ENCODE measurements at places on chromosomes 2 and 18. TPM values are rescaled to one million over a fixed set of nuclear protein-coding genes. Genes with fewer than 3 reads are reported as not detected.
A peak's percentile ranks its signal among the peaks of the same experiment; 100 is the strongest.

The DCC gene
- polyA plus RNA-seq = 10.5 TPM

The SALL3 gene
- 11.6 TPM for polyA plus RNA-seq

The KRTCAP3 gene
- polyA plus RNA-seq = 8.5 TPM

The GTF2A1L gene
- 3.2 TPM for polyA plus RNA-seq

The TLX2 gene
- not detected for polyA plus RNA-seq

The FBXO36 gene
- polyA plus RNA-seq = 5.6 TPM

The RAMP1 gene
- polyA plus RNA-seq = 3.1 TPM

The SULT1C4 gene
- 42.6 TPM for polyA plus RNA-seq

The LYG1 gene
- polyA plus RNA-seq = 3.2 TPM

The GKN2 gene
- polyA plus RNA-seq = not detected

The RNF152 gene
- 8.0 TPM for polyA plus RNA-seq

The ANO7 gene
- 1.1 TPM for polyA plus RNA-seq

The POMC gene
- polyA plus RNA-seq = 4.9 TPM

The EN1 gene
- polyA plus RNA-seq = not detected

The LHCGR gene
- 0.18 TPM for polyA plus RNA-seq

The TTL gene
- polyA plus RNA-seq = 41.0 TPM

DNA sequence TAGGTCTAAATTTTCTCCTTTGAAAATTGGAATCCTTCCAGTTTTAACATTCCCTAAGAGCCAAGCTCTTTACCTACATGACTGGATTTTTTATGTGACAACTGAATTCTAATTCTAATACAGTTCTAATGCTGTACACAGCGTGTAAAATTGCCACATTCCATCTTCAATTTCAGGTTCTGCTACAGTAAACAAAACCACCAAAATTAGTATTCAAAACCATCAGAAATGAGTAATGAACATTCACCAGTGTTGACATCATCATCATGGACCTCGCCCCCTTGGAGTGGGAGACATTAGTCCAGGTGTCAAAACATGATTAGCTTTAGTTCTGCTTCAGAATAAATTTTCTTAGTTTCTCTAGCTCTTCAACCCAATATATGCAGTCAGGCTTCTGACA lies 133.6 kb downstream of the MBD2 start:
- DNase-seq = no peak

- DNase-seq = no peak
Observed at GRCh38 chr2:24047703-24048033, 477 bp upstream of the WDCP start.

DNA sequence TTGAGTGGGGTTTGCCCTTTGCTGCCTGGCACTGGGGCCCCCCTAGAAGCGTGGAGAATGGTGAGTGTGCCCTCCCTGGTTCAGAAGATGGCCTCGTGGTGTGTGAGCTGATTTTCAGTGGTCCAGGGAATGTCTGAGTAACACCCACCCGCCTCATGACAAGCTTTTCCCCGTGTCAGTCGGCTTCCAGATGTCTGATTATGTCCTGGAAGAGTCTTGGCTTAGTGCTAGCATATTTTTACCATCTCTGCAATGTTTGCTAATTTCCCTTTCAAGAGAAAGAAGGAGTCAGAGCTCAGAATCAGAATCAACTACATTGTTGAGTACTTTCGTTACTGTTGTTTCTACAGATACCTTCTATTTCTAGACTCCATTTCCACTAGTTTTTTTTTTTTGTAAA lies 214.7 kb downstream of the SEPTIN10 start:
- DNase-seq = no peak

DNA sequence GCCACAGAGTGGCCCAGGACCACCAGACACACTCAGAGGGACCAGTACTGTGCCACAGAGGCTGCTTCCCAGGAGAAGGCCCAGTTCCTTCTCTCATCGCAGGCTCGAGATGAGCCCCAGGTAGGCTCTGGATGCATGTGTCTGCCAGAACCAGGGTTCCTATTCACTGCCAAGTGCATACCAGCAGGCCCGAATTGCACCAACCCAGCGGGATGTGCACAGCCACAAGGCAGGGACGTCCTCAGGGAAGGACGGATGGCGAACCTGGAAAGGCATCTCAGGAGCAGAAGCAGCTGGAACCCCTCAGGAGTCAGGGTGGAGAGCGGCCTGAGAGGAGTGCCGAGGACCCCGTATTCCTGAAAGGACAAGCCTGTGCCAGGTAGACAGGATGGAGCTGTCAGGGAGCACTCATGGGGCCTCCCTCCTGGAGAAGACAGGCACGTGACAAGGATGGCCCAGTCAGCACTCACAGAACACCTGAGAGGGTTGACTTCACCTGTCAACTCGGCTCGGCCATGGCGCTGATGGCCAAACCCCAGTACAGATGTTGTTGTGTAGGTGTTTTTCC lies 73.7 kb downstream of the PTGR3 start:
- DNase-seq = no peak

DNA sequence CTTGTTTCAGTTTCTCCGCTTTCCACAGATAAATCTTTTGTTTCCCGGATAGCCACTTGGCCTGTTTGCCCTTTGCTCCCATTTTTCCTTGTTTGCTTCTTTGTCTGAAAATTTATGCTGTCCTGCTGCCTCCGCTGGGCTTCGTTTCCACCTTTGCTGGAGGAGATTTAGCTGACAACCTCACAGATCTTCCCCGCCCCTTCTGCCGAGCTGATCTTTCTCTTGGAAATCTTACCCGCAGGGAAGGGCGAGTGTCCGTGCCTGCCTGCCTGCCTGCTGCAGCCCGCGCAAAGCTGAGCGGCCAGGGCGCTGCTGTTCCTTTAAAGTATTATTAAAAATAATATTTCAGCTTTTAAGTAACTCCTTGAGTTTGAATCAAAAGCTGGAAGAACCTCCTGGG lies 1.4 kb upstream of the XRCC5 start:
- no peak for DNase-seq

DNA sequence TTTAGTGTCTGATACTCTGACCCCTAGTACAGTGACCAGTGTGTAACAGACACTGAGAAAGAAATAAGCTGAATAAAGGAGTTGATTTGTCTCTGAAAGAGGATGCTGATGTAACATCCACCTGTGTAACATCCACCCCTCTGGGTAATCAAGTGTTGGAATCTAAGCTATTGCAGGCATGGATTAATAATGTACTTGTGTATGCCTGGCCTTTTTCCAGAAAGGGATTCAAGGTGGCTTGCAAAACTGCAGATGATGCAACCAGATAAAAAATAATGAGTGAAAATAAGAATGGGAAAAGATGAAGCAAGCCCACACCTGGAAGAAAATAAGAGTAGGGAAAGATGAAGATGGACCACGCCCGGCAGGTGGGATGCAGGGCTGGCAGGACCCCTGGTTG lies 48.2 kb upstream of the FOXI3 start:
- no peak for DNase-seq

DNA sequence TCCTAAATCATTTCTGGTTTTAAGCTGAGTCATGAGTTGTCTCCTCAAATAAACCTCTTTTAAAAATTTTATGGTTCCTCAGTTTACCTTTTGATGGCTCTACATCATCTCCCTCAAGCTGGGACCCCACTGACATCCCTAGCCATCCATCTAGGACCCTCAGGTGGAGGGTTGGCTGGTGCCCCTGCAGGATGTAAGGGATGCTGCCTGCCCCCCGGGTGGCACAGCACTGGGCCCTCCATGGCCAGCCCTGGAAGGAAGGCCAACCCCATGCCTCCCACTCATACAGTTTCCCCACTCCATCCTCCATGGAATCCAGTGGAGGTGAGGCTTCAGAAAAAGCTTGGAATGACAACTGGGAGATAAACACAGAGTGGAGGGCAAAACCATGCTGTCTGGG lies 17.2 kb upstream of the GPC1 start:
- no peak for DNase-seq

GRCh38 chr2:168797286-168797655 lies 5.2 kb upstream of the NOSTRIN start:
- DNase-seq = no peak

DNA sequence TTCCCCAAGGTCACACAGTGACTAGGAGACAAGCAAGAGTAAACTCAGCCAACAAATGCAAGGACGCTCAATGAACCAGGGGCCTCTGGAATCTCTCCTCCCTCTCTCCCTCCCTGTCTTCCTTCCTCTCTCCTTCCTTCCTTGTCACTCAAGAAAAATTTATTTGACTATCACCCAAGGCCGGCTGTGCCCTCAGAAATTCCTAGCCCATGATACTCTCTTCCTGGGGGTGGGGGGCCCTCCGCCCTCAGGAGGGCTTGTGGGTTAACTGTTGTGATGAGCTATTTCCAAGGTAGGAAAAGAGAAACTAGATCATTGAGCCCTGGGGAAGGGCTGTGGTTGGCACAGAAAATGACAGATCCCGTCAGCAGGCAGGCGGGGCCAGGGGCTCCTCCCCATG lies 21.7 kb downstream of the INHBB start:
- DNase-seq = no peak

DNA sequence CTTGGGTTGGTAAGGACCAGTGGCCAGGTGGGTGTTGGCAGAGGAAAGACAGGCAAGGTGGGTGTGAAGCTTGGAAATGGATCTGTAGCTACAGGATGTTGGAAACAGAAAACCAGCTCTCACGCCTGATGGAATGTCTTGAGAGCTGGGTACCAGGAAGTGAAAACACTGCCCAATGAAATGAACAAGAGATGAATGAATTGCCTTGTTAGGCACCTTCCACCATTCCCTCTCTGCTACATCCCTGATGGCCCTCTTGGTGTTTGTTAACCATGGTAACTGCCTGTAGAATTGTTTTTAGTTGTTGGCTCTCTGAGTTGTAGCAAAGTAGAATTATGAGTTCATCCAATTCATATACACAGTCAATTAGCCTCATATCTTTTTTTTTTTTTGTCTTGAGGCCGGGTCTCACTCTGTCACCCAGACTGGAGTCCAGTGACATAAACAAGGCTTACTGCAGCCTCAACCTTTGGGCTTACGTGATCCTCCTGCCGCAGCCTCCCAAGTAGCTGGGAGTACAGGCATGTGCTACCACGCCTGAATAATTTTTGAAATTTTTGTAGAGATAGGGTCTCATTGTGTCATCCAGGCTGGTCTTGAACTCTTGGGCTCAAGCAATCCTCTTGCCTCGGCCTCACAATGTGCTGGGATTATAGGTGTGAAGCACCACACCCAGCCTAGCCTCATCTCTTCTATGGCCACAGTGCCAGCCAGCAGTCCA lies 9.5 kb downstream of the KCMF1 start:
- no peak for DNase-seq

- no peak for DNase-seq
Observed at GRCh38 chr2:163730556-163730955, 5.3 kb downstream of the FIGN start.

GRCh38 chr18:48552130-48552529 lies 13.3 kb downstream of the CTIF start:
- no peak for DNase-seq

GRCh38 chr18:73990258-73990657 lies 157.4 kb downstream of the FBXO15 start:
- DNase-seq = no peak

- no peak for DNase-seq
Observed at GRCh38 chr2:36446294-36446693, 90.7 kb downstream of the CRIM1 start.

GRCh38 chr2:120972286-120972685 lies 236.6 kb downstream of the GLI2 start:
- no peak for DNase-seq

GRCh38 chr2:157194844-157195243 lies 62.7 kb upstream of the GALNT5 start:
- DNase-seq = no peak

GRCh38 chr2:227374158-227374557 lies 4.9 kb downstream of the TM4SF20 start:
- no peak for DNase-seq

GRCh38 chr18:55185391-55185790 lies 226.1 kb upstream of the CCDC68 start:
- DNase-seq = no peak

GRCh38 chr2:220999356-220999755 lies 572.7 kb downstream of the EPHA4 start:
- DNase-seq = no peak

DNA sequence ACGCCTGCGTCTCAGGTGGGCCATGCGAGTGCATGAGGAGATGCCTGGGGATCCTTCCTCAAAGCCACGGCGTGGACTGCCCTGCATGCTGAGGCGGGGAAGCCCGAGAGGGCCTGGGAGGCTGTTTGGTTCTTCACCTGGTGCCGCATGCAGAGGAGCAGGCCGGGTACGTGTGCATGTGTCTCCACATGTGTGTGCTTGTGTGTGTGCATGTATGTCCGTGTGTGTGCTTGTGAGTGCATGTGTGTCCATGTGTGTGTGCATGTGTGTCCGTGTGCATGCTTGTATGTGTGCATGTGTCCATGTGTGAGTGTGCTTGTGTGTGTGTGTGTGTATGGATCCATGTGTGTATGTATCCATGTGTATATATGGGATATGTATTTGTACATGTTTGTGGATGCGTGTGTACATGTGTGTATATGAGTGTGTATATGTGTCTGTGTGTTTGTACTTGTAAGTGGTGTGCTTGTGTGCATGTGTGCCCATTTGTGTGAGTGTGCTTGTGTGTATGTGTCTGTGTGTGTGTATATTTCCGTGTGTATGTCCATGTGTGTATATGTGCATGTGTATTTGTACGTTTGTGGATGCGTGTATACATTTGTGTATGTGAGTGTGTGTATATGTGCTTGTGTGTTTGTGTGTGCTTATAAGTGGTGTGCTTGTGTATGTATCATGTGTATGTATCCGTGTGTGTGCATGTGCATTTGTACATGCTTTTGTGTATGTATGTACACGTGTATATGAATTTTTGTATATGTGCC lies 79.0 kb downstream of the PTGR3 start:
- no peak for DNase-seq

GRCh38 chr2:156110890-156111289 lies 221.6 kb downstream of the NR4A2 start:
- no peak for DNase-seq

GRCh38 chr2:138071720-138072719 lies 107.7 kb downstream of the HNMT start:
- no peak for DNase-seq

DNA sequence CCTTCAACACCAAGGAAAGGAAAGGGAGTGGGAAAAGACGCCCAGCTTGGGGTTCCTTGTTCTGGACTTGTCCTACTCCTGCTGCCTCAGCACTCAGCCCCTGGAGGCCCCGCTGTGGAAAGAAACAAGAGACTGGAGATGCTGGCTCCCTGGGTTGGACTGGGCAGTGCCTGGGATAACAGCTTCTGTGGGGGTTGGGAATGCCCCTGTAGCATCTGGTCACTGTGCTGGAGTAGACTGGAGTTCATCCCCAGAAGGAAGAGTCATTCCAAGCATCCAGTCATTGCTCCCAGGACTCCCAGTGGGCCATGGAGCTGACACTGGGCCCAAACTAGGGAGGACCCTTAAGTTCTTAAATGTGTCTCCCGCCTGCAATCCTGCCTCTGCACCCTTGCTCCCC lies 129.3 kb upstream of the HAAO start:
- no peak for DNase-seq

DNA sequence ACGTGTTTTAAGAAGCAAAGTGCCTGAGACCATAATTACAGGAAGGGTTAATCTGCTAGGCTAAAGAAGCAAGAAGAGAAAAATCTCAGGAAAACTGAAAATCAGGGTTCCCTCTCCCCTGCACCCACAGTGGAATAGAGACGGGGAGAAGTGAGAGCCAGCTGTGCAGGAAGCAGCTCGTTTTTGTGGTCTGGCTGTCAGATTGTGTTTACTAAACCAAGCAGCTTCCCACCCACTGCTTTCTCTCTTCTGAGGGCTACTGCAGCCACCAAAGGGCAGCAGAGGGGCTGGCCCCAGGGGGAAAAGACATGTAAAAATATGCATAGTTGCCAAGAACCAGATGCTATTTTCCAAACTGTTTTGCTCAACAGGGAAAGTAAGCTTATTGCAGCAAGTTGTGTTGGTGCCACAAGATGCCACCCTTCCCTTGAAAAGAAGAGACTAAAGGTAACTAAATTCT lies 72.6 kb upstream of the THUMPD2 start:
- peak; percentile 7 for DNase-seq

All from right renal pelvis (tissue), 4 donors.